GM12864 (cell line): ENCODE measurements at places on chromosomes 7 and 10.

DNA sequence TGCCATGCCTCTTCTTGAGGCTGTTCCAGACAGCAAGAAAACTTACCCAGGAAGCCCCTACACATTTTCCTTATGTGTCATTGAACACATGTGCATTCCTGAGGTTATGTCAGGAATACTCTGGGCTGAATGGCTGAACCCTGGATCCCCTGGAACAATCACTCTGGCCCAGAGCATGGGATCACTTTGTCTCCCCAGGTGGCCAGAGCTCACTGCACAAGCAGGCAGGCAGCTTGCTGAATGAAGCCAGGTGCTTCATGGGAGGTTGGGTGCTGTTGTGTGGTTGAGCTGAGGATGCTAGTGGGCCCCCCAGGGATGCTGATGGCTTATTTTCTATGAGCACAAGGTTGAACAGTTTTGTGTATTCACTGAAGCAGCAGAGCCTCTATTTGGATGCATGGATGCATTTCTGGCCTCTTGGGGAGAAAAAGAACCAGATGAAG, 54.7 kb upstream of the NPTX2 start:
- no peak for DNase-seq

DNA sequence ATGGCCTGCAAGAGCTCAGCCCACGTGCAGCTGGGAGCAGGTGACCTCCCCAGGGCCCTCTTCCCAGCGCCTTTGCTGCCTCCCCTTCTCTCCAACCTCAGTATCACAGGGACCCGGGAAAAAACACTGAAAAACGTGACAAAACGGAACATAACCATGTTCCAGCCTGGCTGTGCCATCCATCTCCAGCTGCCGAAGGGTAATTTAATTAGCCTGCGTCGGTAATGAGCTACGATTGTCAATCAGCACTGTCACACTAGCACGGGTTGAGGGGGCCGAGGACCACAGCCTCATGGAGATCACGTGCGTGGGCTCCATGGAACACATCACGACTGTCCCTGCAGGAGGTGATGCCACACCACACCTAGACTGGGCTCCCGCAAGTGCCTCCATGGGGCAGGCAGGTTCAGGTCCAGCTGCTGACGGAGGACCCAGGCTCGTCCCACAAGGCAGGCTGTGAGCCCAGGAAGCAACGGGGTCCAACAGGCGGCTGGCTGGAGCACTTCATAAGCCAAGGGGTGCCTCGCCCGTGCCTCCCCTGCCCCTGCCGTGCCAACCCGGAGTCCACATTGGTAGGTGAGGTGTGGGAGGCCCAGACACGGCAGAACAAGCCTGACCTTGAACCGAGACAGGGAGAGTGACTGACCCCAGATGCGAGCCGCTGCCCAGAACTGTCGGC, 199.5 kb downstream of the ELFN1 start:
- DNase-seq: no peak

- DNase-seq: no peak
These were observed 68.6 kb downstream of the PDIA4 start for GRCh38 chr7:148959726-148960125.

GRCh38 chr10:124534826-124535601, 73.4 kb downstream of the LHPP start:
- DNase-seq: no peak

- DNase-seq: no peak
These were observed 57.2 kb downstream of the ARHGAP12 start for GRCh38 chr10:31871266-31872065.
